ENCODE measurements at places on chromosomes 3 and 15.
A peak's percentile ranks its signal among the peaks of the same experiment; 100 is the strongest.

DNA sequence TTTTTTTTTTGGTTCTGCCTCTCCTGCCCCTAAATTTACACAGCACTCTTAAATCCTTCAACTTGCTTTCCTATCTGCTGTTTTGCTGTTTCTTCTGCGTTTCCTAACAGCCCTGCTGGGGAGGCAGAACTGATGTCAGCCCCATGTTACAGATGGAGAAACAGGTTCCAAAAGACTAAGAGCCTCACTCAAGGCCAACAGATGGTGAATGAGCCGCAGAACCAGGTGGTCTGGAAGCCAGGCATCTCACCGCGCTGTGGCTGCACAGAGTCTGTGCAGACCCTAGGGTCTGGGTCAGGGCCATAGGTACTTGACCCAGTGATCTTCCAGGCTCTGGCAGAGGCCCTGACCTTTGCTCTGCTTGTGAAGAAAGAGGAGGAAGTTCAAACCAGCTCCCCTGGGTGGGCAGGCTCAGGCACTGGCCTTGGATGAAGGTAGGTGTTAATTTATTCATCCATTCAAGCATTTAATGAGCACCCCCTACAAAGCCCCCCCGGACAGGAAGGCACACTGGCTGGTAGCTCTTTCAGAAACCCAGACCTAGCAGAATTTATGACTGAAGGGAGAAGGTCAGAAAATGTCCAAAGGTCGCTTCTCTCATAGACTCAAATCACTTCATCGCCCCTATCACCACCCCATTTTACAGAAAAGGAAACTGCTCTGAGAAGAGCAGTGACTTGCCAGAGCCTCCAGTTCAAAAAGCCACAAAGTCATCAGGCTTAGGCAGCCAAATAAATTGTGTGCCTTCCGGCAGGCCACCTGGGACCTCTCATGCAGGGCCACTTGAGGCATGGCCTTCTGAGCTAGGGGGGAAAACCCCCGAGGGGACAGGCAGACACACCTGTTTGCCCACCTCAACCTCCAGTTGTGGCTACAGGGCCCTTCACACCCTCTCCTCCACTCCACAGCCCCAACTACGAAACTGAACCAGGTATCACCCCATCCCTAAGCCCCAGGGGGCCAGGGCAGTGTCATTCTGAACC is 2.7 kb downstream of the CHDH start:
- DNase-seq = no peak

DNA sequence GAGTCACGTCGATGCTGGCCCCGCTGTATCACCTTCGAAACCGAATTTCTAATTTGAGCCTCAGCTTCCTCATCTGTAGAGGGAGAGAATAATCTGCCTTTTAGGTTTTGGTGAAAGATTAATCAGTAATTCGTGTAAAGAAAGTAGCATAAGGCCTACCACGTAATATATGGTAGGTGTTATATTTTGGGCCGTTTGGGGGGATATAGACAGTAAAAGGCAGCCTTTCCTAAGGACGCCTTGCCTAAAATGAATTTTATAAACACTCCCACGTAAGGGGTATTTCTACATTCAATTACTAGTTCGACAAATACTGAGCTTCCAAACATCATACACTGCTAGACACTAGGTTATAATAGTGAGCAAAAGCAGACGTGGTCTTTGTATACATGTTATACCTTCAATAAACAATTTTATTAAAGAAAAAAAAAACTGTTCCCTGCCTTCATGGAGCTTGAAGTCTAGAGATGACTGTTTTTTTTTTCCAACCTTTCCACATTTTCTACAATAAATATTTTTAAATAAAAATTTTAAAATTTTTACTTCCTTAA is 737 bp downstream of the JAGN1 start:
- no peak for DNase-seq

GRCh38 chr3:139128803-139129202 is 84.1 kb upstream of the PRR23C start:
- DNase-seq = no peak

DNA sequence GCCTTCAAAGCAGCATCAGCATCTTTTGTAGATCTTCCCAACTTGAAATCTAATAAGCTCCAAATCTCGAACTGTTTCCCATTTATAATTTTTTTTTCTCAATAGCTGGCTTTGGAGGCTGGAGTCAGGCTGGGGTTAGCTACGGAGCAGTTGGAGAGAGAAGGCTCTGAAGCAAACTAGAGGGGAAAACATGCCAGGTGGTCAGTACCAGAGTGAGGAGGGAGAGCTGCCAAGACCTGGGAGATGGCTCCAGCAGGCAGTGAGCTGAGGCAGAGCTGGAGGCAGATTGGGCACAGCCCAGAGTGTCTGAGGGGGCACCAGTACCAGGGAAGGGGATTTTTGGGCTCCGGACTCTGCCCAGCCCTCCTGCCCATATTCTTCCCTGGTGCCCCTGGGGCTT is 311.2 kb downstream of the RPLP1 start:
- DNase-seq = no peak

DNA sequence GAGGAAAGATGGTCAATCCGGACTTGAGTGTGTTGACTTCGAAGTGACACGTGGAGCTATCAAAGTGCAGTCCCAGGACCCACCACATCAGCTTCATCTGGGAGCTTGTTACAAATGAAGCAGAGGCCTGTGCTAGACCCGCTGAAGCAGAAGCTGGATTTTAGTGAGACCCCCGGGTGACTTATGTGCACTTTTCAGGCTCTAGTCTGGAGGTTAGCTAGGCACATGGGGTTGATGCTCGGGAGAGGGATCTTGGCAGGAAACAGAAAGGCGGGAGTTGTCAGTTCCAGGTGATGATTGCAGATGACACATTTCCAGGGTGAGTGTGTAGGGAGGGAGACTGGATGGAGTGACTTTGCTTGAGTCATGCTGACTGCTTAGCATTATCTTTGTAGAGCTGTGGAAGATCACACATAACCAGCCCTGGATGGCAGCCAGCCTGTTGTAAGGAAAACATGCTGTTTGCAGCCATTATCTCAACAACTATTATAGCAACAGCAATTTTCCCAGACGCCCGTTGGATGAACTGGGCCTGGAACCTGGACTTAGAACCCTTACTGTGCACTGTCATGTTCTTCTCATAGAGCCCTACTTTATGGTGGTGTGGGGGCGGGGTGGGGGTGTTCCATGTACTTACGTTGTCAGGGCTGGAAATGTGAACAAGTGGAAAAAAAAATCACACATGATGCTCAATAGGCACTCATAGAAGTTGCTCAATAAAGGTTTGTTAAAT is 122.4 kb downstream of the THSD4 start:
- peak; percentile 57 for DNase-seq

DNA sequence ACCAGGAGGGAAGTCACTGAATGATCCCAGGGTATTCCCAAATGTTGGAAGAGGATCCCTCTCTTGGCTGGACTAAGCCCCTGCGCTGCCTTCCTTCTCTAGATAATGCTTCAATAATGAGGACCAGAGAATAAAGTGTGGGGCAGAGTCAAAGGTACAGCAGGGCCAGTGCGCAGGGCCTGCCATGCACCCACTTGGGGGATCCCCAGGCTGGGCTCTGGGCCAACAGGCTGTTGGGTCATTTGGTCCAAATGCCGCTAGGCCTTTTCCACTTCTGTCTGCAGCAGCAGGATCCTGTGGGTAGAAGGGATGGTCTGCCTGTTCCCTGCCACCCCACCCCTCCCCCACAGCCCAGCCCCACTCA is 5.7 kb upstream of the CLK3 start:
- DNase-seq = no peak

GRCh38 chr3:141876891-141877621 is 613 bp downstream of the ATP1B3 start:
- peak; percentile 64 for DNase-seq

GRCh38 chr15:92745845-92746271 is 90.3 kb upstream of the FAM174B start:
- no peak for DNase-seq

- DNase-seq = no peak
Observed at GRCh38 chr15:51846463-51847230, 17.2 kb downstream of the TMOD3 start.

DNA sequence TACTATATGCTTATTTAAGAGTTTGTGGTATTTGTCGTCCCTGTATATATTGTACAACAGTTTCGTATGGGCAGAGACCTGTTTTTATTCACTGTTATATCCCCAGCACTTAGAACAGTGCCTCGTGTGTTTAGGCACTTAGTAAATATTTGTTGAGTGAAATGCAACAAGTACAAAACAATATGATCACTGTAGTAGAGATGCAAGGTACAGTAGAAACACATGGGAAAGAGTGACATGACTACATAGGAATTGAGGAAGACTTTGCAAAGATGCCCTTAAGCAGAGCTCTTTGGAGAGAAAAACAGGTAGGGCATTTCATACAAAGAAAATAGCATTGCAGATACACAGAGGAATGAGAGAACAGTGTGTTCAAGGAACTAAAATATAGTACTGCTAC is 18.3 kb downstream of the RASA2 start:
- no peak for DNase-seq

DNA sequence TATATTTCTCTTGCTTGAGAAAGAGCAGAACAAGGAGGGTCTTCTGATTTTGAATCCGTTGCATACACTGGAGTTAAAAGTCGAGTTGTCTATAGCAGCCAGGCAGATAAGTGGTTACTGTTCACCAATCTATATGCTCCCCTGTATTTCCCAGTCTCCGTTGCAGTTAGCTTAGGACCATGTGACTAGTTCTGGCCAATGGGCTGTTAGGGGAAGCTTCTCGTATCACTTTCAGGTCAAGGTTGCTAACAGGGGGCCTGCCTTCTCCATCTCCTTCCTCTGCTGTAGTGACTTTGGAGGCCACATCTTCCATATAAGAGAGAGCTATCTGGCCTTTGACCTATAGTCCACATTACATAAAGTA is 188.5 kb upstream of the KBTBD8 start:
- no peak for DNase-seq

DNA sequence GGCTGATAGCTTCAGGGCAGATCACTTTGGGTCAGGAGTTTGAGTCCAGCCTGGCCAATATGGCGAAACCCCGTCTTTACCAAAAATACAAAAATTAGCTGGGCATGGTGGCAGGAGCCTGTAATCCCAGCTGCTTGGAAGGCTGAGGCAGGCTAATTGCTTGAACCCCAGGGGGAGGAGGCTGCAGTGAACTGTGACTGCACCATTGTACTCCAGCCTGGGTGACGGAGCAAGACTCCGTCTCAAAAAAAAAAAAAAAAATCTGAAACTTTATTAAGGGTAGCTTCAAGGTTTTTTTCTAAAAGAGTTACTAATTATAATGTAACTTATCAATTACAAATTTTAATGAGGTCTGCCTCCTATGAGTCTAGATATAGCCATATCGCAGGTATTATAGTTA is 5.1 kb downstream of the NECTIN3 start:
- DNase-seq = no peak
